ENCODE measurements at places on chromosomes 7 and 10.

DNA sequence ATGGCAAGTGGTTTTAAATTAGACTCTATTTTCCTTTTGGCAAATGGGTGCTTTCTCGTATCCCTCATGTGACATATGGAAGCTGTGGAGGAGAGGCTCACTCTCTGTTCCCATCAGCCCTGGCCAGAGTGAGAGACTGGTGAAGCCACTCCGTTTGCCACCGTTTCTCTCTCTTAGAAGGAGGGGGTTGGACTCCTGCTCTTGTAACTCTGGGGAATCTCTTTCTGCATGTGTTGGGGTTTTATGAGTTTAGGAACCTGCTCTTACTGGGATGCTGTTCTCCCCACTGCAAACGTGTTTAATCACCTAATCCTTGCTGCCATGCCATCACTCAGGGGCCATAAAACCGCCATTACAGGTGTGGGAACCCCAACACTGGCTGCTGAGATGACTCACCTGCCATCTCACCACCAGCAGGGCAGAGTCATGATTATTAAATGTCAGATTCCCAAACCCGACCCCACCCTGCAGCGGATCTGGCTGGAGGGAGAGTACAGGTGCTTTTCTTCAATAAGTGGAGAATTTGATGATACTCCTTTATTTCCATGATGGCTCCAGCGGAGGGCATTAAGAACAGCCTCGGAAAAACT lies 103.2 kb downstream of the ADCY1 start:
- DNase-seq: no peak

DNA sequence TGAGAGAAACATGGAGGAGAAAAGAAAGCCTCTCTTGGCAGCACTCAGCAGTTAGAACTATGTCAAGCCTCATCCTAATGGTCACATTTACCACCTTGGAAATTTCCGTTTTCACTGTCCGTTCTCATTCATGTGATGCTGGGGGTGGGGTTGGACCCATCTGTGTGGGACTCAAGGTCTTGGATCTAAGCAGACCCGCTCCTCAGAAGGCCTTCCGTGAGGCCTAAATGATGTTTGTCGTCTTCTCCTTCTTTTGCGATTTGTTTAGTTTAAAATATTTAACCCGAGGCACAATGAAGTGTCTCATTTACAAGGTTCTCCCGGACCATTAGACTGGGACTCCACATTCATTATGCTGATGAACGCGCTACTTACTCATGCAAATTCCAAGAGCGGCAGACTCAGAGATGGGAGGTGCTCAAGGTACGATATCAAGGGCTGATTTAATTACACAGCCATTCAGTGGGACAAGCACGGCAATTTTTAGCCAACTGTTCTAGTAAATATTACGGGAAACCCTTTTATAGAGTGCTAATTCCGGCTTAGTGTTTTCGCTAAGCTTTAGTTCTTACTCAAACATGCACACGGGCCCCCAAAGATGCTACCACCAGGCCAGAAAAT lies 109.1 kb upstream of the EFCAB10 start:
- no peak for DNase-seq

GRCh38 chr7:21603972-21604749 lies 61.3 kb downstream of the DNAH11 start:
- no peak for DNase-seq

DNA sequence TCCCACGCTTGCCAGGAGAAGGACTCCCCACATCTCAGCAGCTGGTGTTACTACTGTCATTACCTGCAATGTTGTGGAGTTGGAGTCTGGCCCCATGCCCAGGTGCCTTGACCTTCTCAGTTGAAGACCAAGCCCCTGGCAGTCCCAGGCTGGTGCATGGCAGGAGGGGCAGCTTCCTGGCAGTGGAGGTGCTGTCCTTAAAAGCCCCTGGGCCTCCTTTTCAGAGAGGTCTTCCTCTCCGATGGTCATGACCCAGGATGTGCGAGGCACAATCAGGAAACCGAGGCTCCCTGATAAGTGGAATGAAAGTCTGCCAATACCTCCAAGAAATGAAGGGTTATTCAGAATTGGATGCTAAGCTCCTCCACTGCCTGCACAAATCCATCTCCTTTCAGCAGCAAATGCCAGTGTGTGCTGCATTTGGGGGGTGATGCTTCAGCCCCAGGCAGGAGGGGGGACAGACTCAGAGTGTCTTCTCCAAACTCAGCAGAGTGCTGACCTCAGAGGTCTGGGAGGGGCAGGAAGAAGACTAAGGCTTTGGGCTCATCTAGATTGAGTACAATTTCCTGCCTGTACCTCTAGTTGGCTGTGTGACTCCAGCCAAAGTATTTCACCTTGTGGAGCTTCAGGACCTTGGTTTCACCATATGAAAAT lies 97.0 kb upstream of the DDC start:
- peak; percentile 33 for DNase-seq

GRCh38 chr7:115034515-115034914 lies 112.6 kb downstream of the MDFIC start:
- no peak for DNase-seq

DNA sequence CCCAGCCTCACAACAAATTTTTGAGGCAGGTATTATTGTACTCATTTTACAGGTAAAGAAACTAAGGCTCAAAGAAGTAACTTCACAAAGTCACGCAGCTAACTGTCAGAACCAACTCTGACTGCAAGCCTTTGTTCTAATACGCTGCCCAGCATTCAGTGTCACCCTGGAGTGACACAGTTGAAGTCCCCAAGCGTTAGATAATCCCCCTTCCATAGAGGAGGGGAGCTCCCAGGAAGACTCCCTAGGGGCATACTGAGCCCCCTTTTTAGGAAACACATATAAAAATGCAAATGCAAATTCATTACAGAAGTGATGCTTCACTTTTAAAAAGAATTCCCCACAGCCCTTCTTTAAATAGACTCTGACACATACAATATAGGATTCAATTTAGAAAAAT lies 101.0 kb upstream of the MACROH2A2 start:
- DNase-seq: no peak

DNA sequence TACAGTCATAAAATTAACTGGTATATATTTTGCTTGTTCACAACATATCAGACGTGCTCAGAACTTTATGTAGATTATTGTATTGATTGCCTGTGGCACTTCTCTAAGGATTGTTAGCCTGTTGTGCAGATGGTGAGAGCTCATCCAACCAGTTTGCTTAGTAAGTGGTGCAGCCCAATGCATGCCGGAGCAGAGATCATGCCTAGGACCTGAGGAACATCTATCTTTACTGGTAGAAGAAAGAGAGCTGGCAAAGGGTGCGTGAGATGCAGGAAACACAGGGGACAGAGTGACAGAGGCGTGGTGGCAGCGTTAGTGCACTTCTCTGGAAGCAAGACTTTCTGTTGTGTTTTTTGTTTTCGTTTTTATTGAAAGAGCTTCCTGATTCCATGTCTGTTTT lies 35.9 kb downstream of the CCM2 start:
- DNase-seq: no peak

DNA sequence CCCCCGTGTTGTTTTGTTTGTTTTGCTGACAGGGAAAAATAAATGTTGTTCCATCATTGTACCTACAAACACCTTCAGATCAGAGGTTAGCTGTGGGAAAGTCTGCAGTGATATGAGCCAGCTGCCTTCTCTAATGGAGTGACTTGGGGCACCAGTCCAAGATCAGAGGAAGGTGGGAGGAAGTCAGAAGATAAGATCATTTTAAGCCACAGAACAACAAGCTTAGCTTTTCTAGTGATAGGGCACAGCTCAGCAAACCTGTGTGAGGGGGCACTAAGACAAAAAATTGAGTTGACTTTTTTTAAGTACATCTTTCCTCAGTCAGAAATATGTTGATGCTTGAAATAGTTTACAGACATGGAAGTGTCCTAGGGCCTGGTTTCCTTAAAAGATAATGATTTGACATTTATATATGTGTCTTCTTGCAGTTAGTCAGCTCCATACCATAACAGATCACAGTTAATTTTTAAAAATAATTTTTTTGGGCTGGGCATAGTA lies 240.3 kb upstream of the KAT6B start:
- peak; percentile 75 for DNase-seq

- DNase-seq: no peak
These were observed 743 bp upstream of the PITRM1 start for GRCh38 chr10:3173171-3173878.

DNA sequence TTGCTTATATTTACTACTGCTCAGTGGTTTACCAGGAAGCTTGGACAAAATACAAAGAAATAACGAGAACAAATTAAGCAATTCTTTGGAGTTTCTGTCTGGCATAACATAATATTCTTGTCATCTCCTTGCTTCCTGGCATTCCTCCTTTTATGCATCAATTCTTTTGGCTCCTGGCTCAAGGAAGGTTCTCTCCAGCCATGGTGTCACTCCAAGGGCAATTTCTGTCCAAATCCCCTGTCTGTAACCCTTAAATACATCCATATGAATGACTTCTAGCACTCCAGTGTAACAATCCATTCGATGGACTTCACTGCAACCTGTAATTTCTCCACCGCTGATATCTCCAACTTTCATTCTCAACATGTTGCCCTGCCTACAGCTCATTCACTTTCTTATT lies 617.7 kb upstream of the ANKRD30A start:
- no peak for DNase-seq

DNA sequence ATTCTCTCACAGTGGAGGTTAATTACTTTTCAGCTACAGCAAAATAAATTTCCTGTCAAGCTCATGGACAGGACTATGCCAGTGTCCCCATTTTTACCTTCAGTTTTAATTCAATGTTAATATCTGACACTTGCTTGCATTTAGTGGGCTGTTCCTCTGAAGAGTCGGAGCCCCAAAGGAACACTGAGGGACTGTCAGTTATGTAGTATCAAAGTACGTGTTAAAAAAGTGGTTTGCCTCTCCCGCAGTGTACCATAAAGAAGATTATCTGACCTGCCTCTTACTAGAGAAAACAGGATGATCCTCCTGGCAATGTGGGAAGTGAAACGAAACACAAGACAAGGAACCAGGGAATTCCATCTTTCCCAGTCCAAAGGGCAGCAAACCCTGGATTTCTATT lies 1010.9 kb upstream of the PHF14 start:
- no peak for DNase-seq

GRCh38 chr7:80235334-80235733 lies 100.7 kb downstream of the GNAI1 start:
- DNase-seq: no peak

- no peak for DNase-seq
These were observed 14.9 kb downstream of the BAG3 start for GRCh38 chr10:119665901-119666708.

DNA sequence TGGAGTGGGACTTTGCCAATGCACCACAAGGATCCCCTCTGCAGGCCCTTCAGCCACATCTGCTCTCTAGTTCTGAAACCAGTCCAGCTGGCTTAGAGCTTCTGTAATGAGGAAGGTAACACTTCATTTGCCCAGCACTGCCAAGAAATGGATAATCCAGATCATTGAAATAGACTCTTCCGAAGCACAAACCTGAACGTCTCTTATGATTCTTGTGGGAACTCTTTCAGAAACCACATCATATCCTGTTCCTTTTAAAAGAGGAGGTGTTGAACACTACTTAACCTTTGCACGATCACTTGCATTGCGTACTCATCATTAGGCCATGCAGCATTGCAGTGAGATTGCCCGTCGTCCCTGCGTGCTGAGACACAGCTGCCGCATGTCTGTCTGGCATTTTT lies 25.8 kb upstream of the PLPP4 start:
- no peak for DNase-seq

GRCh38 chr7:114889646-114890285 lies 32.1 kb upstream of the MDFIC start:
- DNase-seq: no peak

GRCh38 chr7:132336797-132337196 lies 239.5 kb downstream of the PLXNA4 start:
- no peak for DNase-seq

DNA sequence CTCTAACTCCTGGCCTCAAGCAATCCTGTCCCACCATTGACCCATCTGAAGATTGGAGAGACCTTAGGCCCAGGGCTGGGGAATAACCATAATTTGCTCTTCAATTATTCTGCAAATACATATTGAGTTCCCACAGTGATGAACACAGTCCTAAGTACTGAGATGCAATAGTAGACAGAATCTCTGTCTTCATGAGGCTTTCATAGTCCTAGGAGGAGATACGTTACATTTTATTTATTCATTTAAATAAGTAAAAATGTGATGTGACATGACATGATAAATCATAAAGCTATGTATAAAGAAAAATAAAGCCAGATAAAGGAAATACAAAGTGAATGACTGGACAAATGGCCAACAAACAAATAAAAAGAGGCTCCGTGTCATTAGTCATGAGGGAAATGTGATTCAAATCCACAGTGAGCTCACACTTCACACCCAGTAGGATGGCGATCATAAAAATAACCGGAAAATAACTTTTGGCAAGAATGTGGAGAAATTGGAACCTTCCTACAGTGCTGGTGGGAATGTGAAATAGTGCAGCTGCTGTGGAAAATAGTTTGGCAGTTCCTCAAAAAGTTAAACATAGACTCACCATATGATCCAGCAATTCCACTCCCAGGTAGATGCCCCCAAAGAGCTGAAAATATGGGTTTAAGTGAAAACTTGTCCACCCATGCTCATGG lies 52.1 kb upstream of the JCAD start:
- no peak for DNase-seq

- DNase-seq: no peak
These were observed 158.7 kb downstream of the RNF216 start for GRCh38 chr7:5622746-5623145.

- DNase-seq: no peak
These were observed 64.0 kb downstream of the CTBP2 start for GRCh38 chr10:125096371-125096770.

DNA sequence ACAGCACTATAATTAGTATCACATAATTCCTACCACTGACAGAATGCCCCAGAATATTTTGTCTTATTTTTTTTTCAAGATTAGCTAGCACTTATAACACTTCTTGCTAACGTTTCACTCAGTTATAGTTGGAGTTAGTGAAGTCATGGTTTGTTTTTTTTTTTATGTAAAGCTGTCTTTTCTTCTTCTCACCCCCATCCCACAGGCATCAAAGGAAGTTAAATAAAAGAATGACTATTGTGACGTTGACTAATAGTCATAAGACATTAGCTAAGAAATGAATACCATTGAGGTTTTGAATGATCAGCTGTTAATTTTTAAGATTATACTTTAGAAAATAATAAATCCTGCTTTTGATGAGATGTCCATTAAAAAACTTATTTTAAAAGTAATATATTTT lies 498.3 kb downstream of the GFRA1 start:
- no peak for DNase-seq

- no peak for DNase-seq
These were observed 84.7 kb downstream of the NRP1 start for GRCh38 chr10:33249659-33250345.

- DNase-seq: no peak
These were observed 182.6 kb upstream of the FZD8 start for GRCh38 chr10:35824704-35825103.

DNA sequence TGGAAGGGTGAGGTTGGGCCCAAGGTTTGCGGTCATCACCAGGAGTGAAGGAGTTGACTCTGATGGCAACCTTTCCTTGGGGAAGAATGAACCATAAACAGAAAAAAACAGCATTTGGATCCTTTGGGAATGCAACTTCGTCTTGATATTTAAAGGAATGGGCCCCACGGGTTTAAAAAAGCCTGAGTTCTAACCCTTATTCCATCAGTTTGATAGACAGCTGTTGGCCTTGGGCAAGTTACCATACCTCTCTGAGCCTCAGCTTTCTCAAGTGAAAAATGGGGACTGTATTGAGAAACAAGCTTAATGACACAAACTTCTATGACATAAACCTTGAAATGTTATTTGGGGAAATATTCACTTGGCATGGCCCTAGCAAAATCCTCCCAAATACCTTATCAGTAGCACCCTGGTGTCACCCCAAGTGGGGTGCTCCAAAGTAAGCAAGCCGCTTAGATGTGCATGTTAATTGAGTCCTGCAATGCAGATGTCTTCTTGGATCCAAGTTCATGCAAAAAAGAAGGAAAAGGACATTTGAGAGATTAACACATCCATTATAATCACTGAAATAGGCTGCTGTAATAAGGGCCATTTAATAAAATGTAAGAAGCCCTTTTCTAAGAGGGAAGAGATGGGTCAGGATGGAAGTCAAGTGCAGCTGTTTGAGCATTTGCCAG lies 13.8 kb downstream of the MXI1 start:
- no peak for DNase-seq
